ENCODE measurements at places on chromosomes 6 and 20.

- DNase-seq, result no peak
Measured at GRCh38 chr20:38581013-38581412, at the start of gene ADIG. TSS of gene ADIG (plus strand) at chr20:38581197. CDS start at chr20:38581251, 54 bp downstream.

DNA sequence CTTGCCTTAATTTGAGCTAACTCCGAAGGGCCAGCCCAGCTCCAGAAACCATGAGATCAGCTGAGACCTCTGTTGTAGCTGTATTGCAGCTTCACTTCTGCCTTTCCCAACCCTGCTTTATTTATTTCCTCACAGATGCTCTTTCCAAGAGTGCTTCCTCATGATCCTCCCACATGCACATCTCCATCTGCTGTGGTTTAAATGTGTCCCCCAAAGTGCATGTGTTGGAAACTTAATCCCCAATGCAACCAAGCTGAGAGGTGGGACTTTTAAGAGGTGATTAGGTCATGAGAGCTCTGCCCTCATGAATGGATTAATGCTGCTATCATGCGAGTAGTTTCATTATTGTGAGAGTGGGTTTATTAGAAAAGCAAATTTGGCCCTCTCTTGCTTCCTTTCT lies 164.4 kb upstream of the TAB2 start:
- DNase-seq, result no peak

DNA sequence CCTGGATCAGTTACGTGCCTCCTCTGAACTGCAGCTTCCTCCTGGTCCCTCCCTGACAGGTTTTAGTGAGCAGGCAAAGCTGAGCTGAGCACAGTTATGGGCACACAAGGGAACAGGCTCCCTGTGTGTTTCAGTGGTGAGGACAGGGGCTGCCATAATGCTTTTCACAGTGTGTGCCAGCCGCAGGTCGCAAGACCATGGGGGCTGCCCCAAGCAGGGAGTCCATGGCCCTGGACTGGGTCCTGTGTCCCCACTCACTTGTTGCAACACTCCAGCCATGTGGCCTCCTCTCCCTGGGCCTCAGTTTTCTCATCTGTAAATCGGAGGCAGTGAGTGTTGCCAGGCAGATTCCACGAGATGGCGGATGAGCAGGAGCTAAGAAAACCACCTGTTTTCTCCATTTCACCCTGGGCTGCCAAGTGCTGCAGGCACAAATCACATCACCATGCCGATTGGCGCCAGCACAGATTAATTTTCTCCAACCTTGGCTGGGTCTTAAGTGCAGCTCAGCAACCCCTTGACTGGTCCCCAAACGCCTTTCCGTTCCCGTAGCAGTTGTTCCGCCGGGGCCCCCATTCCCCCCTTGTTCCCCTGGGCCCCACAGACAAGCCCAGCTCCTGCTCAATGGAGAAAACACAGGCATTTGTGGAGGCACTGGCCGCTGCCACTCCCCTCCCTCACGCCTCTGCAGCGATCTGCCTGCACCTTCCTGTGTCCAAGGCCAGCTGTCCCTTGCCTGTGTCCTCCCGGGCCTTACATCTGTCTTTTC lies 57.1 kb upstream of the NNAT start:
- no peak for DNase-seq

DNA sequence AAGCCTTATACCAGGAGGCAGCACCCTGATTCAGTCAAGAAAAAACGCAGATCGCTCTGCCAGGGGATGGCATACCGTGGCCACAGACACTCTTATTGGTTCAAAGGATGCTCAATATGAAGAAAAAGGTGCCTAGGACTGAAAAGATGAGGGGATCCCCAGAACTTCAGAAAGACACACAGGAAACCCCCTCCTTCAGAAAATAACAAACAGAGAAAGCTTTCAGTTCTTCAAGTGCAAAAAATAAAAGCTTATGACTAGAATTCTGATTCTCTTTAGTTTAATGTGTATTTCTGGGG lies 17.7 kb upstream of the MYB start:
- no peak for DNase-seq

- no peak for DNase-seq
Measured at GRCh38 chr20:57630061-57630460, 9.8 kb upstream of the ZBP1 start.

GRCh38 chr6:153787341-153787606 lies 251.8 kb upstream of the OPRM1 start:
- no peak for DNase-seq

Data from right renal cortex interstitium (tissue), 3 donors.